NCI-H345 (cell line): ENCODE measurements at places on chromosomes 3 and 15.

GRCh38 chr3:72189339-72189738 lies 404.4 kb upstream of the PROK2 start:
- no peak for DNase-seq

- no peak for DNase-seq
Measured at GRCh38 chr15:44064706-44065105, 130.4 kb downstream of the FRMD5 start.

DNA sequence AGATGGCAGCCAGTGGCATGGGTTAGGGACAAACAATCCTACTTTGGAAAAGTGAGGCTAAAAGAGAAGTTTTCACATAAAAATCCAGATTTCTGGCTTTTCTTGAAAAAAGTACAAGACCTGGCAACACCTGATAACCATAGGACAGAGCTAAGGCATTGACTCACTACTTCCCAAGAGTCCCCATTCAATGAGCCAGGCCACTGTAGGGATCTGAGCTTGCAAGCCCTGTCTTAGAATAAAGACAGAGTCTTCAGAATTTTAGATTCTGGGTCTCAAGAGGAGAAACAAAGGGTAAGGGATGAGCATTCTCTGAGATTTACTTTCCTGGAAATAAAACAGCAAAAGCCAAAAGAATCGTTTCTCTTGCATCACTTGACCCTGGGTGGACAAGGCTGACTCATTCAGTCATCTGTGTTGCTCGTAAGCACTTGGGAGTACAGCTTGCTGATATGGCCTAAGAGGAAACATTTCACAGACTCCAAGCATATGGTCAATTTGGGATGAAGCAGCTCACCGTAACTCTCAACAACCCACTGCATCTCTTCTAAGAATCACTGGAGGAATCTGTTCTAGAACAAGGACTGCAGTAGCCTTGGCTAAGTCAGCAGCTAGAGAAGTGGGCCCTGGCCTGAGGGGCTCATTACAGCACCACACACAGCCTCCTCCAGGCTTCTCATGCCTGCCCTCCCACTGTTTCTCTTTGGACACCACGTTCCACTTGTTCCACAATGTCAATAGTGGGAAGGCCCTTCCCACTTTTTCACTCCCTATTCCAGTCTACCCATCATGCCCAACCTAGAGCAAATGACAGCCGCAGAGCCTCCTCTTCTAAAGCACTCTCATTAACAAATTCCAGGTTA lies 86.2 kb downstream of the RFTN1 start:
- no peak for DNase-seq

DNA sequence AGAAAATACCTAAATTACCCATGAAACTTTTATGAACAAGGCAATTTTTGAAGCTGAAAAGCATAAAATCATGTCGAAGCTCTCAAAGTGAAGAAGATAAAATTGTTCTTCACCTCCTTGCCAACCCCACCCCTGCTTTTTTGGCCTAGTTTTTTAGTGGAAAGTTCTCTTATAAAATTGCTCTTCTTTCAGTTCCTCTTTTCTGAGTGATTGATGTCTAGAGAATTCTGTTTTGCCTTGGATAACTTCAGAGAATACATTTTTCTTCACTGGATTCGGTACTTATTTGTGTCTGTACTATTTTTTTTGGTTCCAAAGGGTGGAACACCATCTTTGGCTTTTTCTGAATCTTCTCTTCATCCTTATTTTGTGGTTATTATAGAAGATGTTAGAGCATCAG lies 25.0 kb upstream of the PYDC2 start:
- no peak for DNase-seq

DNA sequence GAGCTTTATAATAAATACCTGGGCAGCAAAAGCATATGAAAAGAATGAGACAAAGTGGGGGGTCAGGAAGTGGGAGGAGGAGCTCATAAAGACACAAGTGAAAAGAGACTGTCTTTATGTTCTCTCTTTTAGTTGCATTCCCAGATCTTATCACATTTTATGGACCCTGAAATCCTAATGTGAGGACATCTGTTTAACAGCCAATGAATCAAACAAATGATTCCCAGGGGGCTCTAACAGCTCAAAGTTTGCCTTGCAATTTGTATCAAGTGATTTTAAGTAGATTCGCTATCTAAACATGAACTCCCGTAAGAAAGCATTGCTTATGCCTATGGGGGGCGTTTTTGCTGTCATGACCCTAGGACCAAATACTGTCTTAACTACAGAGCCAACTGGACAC lies 332.3 kb upstream of the CNTN4 start:
- DNase-seq = peak; percentile 6

DNA sequence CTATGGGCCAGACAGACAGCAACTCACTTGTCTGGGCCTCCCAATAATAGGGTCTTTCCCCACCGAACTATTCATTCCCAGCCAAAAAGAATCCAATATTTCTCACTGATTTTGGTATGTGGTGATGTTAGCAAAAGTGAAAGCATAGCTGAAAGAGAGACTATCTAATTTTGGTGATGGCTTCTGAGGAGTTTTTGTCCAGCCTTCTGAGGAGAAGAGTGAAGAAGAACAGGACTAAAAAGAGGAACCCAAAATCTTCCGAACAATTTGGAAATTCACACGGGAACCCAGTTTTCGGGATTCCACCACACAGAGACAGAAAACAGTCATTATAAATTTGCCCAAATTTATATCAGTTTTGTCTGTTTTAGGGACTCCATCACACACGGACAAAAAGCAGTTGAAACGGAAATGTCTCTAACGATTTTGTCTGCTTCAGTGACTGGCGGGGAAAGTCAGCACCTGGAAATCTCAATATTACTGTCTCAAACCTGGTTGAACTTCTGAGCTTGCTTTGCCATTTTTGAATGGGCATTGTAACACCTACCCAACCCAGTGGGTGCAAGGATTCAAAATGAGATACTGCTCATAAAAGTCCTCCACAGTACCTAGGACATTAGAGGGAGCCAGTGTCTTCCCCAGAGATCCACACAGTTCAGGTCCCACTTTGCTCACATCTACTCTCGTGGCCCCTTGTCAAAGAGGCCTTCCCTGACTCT lies 9.1 kb downstream of the CD80 start:
- no peak for DNase-seq

DNA sequence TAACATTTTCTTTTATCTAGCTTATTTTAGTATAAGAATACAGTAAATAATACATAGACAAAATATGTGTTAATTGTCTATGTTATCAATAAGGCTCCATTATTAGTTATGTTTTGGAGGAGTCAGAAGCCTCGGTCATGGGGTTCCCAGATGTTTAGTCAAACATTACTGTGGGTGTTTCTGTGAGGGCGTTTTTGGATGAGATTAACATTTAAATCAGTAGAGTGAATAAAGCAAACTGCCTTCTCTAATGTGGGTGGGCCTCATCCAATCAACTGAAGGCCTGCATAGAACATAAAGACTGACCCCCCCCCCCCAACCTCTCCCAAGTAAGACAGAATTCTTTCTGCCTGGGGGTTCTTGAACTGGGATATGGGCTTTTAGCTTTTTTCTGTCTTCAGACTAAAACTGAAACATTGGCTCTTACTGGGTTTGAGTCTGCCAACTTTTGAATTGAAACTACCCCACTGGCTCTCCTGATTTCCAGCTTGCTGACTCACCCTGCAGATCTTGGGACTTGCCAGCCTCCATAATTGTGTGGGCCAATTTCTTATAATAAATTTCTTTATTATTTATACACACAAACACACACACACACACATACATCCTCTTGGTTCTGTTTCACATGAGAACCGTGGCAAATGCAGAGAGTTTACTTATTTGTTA lies 192.0 kb downstream of the TPRG1 start:
- DNase-seq = no peak

GRCh38 chr15:87871258-87871681 lies 385.3 kb downstream of the NTRK3 start:
- DNase-seq = no peak

DNA sequence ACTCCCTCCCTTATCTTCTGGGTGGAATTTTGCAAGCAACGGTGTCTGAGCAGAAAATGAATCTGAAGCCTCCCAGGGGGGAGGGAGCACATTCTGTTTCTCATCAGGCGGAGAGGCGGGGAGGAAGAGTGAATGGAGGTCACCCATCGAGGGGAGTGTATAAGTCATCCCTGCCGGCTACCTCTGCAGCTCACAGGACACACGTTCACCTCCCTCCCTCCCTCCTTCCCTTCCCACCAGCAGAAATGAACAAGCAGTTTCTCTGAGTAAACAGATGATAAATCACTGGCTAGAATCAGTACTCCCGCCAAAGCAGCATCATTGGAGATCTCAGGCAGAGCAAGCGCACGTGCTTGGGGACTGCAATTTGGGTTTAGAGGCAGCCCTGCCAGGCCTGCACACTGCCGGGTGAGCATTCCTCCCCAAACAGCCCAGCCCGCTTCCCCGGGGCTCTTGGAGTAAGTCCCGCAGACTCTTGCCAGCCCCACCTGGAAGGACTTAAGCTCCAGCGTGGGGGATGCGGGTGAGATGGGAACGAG lies 38.3 kb downstream of the CPN2 start:
- DNase-seq = peak; percentile 31

DNA sequence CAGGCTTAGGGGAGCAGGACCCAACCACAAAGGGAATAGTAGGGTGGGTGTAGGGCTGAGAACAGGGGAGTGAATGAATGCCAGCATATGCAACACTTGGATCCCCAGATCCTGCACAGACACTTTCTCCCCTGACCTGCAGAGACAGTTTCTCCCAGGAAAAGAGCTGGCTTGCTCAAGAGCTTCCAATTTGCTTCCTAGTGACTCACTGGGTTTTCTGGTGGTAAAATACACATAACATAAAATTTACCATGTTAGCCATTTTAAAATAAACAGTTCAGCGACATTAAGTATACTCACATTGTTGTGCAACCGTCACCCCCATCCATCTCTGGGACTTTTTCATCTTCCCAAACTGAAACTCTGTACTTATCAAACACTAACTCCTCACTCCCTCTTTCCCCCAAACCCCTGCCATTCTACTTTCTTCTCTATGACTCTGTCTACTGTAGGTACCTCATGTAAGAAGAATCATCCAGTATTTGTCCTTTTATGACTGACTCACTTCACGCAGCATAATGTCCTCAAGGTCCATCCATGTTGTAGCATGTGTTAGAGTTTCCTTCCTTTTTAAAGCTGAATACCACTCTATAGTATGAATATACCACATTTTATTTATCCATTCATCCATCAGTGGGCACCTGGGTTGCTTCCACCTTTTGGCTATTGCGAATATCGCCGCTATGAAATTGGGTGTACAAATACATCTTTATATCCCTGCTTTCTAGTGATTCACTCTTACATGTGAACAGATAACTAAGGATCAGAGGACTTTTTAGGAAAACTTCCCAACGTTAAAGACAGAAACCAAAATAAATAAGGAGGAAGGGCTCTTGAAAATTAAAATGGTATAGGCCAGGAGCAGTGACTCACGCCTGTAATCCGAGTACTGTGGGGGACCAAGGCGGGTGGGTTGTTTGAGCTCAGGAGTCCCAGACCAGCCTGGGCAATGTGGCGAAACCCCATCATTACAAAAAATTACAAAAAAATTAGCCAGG lies 95.6 kb upstream of the TJP1 start:
- no peak for DNase-seq

DNA sequence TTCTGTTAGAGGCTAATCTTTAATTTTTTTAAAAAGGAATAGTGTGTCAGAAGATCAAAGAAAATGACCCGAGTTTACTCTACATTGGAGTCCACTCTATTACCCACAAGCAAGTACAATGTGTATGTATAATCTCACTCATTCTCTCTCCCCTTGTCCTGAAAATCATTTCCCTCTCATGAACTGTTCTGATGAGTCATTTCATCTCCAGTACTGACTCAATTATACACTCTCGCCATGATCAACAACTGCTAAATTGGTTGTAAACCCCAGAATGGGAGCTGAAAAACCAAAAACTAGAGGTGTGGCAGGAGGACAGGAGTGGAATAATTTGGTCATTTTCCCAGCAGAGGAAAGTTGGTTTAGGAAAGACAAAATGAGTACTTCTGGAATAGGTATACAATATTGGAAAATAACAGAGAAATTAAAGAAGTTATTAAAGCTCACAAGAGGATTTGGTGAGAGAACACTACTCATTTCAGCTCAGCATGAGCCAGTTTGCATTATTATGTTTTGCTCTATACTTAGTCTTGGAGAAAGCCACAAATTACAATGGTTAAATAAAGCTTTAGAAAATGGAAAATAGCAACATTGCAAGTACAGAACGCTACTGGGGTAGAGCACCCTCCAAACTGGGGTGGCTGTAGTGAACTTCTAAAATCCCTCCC lies 144.3 kb upstream of the PFN2 start:
- no peak for DNase-seq

GRCh38 chr3:95036526-95037021 lies 973.7 kb downstream of the NSUN3 start:
- DNase-seq = no peak

GRCh38 chr3:25572919-25573385 lies 91.8 kb downstream of the TOP2B start:
- no peak for DNase-seq

GRCh38 chr3:66495668-66496045 lies 5.2 kb downstream of the LRIG1 start:
- DNase-seq = no peak

- DNase-seq = no peak
Measured at GRCh38 chr3:16707260-16707659, 102.0 kb upstream of the DAZL start.

DNA sequence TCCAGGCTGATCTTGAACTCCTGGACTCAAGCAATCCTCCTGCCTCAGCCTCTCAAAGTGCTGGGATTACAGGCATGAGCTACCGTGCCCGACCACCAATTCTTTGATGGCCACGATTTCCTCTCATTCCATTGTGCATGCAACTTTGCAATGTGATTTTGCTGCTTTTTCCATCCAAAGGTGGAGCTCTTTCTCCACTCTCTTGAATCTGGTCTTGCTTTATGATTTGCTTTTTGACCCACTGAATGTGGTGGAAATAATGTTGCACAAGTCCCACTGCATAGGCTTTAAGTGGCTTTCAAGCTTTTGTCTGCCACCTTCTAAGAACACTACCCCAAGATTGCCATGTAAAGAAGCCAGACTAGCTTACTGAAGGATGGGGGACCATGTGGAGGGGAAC lies 10.6 kb downstream of the RPS27L start:
- DNase-seq = no peak

DNA sequence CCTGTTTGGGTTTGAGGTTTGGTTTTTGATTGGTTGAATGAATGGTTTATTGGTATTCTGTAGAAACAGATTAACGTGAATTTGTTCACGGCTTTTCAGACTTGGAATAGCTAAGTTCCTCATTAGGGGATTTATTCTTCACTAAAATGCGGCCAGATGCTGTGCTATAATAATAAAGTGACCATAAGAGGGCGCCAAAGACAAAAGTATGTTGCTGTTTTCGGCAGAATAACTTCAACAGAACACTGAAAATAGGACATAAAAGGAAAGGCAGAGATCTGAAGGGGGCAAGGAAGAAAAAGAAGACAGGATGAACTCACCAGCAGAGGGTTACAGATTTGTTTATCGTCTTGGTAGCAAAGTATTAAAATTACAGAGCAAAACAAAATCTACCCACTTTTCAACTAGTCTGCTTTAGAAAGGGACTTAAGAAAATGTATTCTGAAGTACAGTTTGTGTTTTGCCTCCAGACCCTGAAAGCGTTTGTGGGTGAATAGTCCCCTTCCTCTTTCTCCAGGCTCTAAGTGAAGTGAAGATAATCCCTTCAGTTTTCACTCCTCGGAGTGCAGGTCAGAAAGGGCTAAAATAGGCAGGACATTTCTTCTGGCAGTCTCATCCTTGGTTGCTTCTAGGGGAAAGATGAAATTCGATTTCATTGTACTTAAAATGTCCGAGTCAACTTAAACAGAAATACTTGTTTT lies 147.6 kb downstream of the IL20RB start:
- peak; percentile 54 for DNase-seq

- no peak for DNase-seq
Measured at GRCh38 chr15:41429003-41429890, 12.4 kb downstream of the RTF1 start.

GRCh38 chr15:33454996-33455395 lies 144.2 kb downstream of the RYR3 start:
- DNase-seq = no peak
